ENCODE measurements at places on chromosomes 11 and 22.
A peak's percentile ranks its signal among the peaks of the same experiment; 100 is the strongest.

GRCh38 chr11:16226245-16226644 lies 130.1 kb downstream of the SOX6 start:
- DNase-seq, result no peak

- DNase-seq, result no peak
Observed at GRCh38 chr22:30562366-30562765, 12.1 kb downstream of the GAL3ST1 start.

- DNase-seq, result no peak
Observed at GRCh38 chr22:32016081-32016480, 27.0 kb upstream of the SLC5A1 start.

GRCh38 chr11:106681435-106681834 lies 336.8 kb downstream of the GUCY1A2 start:
- DNase-seq, result no peak

- no peak for DNase-seq
Observed at GRCh38 chr11:40506226-40506625, 953.2 kb downstream of the LRRC4C start.

- no peak for DNase-seq
Observed at GRCh38 chr11:32555091-32555490, 28.5 kb upstream of the EIF3M start.

- DNase-seq, result no peak
Observed at GRCh38 chr11:46537121-46537520, 56.7 kb downstream of the AMBRA1 start.

DNA sequence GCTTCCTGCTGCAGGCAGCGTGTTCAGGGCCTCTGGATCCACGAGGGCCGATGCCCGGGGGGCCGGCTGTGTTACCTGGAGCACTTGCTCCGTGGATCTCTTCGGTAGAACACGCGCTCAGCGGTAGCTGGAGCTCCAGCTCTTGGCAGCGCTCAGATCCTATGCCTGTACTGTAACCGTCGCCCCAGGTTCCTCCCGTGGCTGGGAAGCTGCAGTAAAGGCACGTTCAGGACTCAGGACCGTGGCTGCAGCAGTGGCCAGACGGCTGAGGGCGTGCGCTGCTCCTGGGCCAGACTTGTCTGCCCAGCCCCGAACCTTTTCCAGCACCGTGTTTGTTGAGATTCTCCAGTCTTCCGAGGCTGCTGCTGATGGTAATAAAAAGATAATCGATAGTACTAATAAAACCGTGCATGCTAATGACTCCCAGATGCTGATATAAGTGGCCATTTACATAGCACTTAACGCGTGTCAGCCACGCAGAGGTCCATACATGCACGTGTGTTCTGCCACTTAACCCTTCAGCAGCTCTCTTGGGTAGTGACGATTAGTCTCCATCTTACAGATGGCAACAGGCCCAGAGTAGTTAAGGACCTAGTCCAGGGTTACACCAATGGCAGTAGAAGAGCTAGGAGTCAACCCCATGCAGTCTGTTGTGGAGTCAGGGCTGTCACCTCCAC lies 1.4 kb downstream of the MOV10L1 start:
- DNase-seq, result no peak

- DNase-seq, result peak; percentile 82
Observed at GRCh38 chr22:36365020-36365411, 22.8 kb downstream of the MYH9 start.

DNA sequence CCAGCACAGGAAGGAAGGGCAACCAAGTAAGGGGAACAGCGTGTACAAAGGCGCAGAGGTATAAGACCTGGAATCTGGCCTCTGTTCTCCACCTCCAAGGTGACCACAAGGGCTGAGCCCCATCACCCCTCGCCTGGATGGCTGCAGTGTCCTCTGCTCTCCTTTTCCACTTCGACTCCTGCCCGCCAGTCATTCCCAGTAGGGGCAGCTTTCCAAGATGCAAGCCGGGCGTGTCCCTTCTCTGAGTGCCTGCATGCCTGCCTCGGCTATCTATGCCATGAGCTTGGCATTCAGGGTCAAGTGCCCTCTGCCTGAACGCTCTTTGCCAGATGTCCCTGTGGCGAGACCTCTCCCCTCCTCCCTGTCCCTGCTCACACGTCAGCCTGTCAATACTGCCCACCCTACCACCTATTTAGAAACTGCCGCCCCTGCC lies 17.0 kb downstream of the FADS3 start:
- no peak for DNase-seq

- DNase-seq, result no peak
Observed at GRCh38 chr22:42877597-42878340, 20.7 kb upstream of the ARFGAP3 start.

- DNase-seq, result no peak
Observed at GRCh38 chr22:38782402-38783094, 11.4 kb downstream of the DNAL4 start.

- DNase-seq, result no peak
Observed at GRCh38 chr11:132644520-132645239, 887.6 kb downstream of the OPCML start.

DNA sequence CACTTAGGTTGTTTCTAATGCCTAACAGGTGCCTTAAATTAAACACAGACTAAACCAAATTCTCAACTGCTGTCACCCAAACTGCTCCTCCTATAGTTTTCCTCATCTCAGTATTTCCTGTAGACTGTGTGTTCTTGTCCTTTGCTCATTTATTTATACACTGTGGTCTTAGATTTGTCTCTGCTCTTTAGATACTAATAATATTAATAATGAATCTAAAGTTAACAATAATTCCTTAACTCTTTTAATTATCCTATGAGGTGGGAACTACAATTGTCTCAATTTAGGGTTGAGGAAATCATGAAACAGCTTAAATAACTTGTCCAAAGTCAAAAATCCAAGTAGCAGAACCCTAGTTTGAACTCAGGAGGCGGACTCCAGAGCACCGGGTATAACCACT lies 43.9 kb upstream of the YPEL1 start:
- DNase-seq, result no peak

DNA sequence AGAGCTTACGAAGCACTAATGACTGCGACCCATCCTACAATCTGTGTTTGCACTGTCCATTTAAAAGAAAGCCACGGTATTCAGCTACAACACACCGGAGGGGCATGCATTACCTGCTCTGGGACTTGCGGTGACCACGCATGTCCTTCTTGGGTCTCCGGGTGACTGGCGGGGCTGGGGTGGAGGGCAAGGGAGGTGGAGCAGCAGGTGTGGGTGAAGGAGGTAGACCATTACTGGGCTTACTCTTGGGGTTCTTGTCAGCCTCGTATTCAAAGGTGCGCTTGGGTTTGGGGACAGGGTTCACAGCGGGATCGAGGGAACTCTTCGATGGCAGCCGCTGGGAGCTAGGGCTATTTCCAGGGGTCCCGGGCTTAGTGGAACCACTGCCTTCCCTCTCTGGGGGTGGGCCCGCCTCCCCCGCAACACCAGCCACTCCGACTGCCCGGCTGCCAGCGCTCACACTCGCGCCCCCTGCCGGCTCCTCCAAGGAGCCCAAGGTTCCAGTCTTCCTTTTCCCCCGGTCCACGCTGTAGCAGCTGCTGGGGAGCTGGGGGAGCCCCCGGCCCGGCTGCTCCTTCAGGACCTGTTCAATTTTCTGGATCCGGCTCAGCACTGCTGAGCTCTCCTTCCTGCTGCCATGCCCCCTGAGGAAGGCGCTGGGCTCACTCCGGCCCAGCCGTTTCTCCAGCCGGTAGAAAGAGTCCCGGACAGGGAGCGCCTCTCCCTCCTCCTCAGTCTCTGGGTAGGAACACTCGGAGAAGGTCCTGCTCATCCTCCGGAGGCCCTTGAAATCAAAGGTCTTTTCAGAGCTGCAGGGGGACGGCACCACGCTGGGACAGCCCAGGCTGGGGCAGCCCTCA lies 47.5 kb downstream of the RPL27A start:
- no peak for DNase-seq

DNA sequence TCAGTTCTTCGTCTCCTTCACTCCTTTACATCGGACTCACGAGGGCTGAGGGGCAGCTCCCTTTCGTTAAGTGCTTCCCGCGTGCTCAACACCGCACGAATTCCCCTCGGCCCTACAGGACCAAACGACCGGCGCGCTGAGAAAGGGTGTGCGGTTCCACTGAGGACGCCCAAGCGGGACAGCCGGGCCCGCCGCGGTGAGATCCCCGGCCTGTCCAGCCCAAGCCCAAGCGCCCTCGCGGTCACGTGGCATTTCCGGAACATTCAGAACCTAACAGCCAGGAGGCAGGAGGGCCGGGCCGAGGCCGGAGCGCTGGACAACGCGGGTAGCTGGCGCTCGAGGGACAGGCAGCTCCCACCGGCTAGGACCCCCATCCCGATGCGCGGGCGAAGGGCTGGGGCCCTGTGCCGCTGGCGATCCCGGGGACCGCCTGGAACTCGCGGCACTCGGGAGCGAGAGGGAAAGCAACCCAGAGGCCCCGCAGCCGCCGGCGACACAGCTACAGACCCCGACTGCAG lies 737 bp upstream of the STIP1 start:
- DNase-seq, result no peak

DNA sequence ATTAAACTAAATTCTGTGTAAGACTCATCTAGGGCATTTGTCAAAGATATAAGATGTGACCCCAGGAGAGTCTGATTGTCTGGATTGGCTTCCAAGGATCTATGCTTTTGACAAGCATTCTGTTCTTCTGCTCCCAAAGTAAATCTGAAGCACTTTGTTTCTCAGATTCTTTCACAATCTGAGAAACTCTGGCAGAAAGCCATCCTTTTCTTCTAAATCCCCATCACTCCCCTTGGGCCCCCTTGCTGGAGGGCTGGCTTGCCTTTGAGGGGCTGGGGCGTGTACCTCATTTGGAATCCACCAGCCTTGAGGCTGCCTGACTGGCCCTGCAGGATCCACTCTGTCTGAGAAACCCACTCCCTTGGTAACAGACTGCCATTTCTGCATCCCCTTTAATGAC lies 173.5 kb upstream of the CTSC start:
- no peak for DNase-seq

GRCh38 chr22:25078591-25078990 lies 121.1 kb upstream of the CRYBB3 start:
- no peak for DNase-seq

- no peak for DNase-seq
Observed at GRCh38 chr11:58433638-58434203, 5.8 kb upstream of the OR5B2 start.

Data from stimulated activated CD4-positive, alpha-beta T cell treated with anti-CD3 and anti-CD28 coated beads, TNF-alpha, amount 100 ng/mL, for 4 hours (primary cell).